Glomerular endothelial cell (primary cell): ENCODE measurements at places on chromosomes 7 and 10.

GRCh38 chr10:74048433-74048832 lies 50.5 kb downstream of the VCL start:
- no peak for DNase-seq

- no peak for DNase-seq
These were observed 85.3 kb downstream of the CUL1 start for GRCh38 chr7:148783801-148784527.

- DNase-seq: no peak
These were observed 54.3 kb downstream of the SMKR1 start for GRCh38 chr7:129556607-129557133.

DNA sequence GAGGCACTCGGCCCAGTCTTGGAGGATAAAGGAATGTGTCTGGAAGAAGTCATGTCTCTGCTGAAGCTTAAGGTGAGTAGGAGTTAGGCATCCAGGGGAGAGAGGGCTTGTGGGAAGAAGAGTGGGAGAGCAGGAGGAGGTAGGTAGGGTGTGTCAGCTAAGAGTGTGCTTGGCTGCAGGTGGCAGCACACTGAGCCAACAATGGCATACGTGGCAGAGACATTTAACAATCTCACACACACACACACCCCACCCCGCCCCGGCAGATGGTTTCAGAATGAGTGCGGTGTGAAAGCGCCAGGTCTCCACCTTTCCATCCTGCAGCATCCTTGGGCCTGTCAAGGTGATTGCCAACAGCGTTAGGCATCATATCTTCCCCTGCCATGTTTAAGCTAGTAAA lies 11.2 kb upstream of the ARPC1A start:
- DNase-seq: no peak

DNA sequence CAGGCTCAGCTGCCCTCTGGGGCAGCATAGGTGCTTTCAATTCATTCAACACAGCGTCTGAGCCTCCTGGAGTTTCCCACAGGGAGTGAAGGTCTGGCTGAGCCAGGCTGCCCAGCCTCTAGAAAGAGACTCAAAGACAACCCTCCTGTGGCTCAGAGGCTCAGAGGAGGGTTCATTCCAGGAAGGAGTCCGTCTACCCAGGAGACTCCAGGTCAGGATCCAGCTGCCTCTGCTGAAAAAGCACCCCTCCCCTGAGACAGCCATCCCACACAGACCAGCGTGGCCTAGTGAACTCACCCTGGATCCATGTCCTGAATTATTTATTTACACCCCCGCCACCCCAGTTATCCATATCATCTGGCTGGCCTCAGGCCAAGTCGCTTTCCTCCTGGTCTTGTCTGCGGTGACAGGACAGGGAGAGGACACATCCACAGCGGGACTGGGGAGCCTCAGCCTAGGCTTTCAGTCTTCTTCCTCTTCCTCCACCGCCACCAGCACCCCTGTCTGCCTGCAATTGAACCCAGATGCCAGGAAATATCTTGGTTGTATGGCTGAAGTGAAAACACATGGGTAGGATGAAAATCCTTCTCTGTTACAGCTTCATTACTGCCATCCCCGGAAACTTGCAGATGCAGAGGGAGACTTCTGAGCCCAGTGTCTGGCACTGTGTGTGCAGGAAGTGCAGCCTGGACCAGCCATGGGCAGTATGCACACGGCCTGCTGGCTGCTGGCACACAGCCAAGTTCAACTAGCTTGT lies 44.0 kb upstream of the COL13A1 start:
- no peak for DNase-seq

- no peak for DNase-seq
These were observed 41.7 kb upstream of the ARID5B start for GRCh38 chr10:61859786-61860185.
